SJSA1 (cell line): ENCODE measurements at places on chromosomes 13 and 19. TPM values are rescaled to one million over a fixed set of nuclear protein-coding genes. Genes with fewer than 3 reads are reported as not detected.
A peak's percentile ranks its signal among the peaks of the same experiment; 100 is the strongest.

DNA sequence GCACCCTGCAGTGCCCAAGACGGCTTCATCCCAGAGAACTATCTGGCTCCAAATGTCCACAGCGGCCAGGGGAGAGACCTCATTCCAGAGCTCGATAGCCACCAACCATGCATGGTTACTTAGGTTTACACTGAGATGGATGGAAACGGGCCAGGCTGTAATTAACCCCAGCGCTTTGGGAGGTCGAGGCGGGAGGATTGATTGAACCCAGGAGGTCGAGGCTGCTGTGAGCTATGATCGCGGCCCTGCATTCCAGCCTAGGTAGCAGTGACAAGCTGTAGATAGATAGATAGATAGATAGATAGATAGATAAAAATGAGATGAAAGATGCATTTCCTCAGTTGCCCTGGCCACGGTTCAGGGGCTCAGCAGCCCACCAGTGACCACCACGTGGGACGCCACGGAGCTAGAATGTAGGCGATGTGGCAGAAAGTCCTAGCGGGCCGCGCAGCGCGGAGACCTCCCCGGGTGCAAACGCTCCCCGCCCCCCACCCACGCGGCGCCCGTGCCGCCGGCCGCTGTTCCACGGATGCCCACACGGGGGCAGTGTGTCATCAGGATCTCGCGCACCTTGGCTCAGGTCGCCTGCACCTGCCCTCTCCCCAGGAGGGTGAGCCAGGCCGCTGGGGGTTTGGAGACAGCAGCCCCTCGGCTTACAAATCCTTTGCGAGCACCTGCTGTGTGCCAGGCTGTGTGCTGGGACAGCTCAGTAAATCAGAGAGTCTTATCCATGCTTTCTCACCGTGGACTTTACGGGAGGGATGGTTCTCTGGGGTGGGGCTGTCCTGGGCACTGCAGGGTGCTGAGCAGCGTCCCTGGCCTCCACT lies 13.5 kb upstream of the TLE5 start:
- DNase-seq, result no peak

- no peak for DNase-seq
Observed at GRCh38 chr13:24649688-24650043, 30.5 kb upstream of the ATP12A start.

- DNase-seq, result no peak
Observed at GRCh38 chr13:112095354-112095753, 28.4 kb downstream of the SOX1 start.

DNA sequence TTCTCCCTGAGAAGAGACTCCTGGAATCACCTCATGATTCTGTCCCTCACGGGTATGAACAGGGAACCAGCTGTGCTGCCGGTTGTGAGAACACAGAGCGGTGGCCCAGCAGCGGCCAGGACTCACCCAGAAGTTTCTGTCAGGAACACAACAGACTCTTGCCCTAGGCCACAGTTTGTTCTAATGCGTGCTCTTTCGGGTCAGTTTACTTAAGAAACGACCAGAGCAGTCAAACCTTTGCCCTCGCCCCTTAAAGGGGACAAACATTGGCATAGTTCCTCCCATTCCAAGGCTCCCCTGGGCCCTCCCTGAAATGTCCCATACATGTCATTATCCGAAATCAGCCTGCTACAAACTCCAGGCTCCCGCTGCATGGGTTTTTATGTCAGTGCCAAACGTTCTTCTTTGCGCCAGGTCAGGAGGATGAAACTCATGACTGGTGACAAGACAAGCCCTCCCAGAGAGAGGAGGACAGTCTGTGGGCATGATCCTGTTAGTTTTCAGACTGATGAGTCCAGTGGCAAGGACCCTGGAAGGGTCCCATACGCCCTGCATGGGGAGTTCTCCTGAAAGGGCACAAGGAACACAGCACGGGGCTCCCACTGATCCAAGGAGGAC lies 18.3 kb downstream of the ZIC5 start:
- no peak for DNase-seq

DNA sequence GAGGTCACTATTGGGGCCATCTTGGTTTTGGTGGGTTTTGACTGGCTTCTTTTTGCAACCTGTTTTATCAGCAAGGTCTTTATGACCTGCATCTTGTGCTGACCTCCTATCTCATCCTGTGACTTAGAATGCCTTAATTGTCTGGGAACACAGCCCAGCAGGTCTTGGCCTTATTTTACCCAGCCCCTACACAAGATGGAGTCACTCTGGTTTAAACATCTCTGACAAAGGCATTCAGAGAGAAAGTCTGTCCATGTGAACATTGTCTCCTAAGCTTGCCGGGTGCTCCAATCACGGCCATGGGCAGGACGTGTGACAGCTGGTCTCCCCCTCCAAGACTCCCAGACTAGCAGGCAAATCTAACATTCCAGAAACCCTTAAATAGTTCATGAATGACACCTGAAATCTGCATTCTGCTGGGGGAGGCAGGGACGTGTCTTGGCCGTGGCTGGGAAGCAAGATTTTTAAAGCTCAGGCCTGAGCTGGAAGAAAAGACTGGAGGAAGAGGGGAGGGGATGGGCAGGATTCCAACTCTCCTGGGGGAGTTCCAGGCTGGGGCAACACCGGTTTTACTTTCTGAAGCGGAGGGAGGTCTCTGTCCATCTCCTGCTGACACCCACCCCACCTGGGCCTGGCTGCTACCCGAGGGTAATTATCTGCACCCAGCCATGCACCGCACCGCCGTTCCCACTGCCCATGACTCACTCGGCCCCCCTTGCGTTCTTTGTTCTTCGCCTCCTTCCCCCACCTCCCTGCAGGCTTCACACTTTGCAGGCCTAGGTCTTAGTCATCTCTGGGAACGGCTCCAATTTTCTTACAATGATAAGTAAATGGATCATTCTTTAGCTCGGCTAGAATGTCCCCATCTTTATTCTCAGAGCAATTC lies 11.6 kb upstream of the OR1M1 start:
- peak; percentile 97 for DNase-seq

GRCh38 chr13:107531180-107531579 lies 684.2 kb downstream of the LIG4 start:
- DNase-seq, result no peak

GRCh38 chr19:35379992-35380391 lies 9.1 kb downstream of the GPR42 start:
- DNase-seq, result no peak

DNA sequence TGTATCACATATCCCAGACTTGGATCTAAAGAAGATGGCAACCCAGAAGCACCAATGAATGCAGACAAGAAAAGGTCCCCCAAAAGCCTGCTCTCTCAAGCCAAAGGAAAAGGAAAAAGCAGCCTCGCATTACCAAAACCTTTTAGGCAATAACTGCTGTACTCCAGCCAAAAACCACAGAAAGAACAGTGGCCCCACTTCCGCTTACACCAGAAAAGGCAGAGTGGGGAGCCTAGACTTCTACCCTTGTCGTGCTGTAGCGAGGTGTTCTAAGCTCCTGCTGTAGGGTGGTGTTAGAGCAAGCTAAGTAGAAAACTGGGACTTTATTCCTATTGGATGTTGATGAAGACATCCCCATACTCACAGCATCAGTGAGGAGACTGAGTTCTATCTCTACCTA lies 244.0 kb upstream of the RXFP2 start:
- no peak for DNase-seq

- no peak for DNase-seq
Observed at GRCh38 chr13:31122143-31122542, 39.6 kb downstream of the HSPH1 start.

DNA sequence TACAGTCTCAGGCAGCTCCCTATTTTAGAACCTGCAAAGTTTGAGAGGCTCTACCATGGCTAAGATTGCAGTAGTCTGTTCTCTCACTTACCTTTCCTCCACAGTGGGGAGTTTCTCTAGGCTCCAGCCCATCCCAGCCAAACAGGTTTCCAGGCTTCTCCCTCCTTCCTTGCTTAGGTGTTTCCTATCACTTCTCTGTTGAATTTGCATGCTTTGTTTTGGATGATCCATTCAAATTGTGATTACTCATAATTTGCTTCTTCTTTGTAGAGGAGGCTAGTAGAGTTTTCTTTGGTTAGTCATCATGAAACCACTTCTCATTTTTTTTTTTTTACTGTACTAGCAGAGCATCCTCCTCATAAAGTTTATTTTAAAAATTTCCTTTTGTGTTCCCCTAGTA lies 1242.2 kb upstream of the MIR17HG start:
- DNase-seq, result no peak

- DNase-seq, result no peak
Observed at GRCh38 chr13:33277946-33278345, 7.6 kb downstream of the STARD13 start.

GRCh38 chr13:48874165-48874564 lies 101.5 kb upstream of the FNDC3A start:
- DNase-seq, result no peak

- DNase-seq, result no peak
Observed at GRCh38 chr13:72218966-72219365, 352.0 kb upstream of the DACH1 start.

DNA sequence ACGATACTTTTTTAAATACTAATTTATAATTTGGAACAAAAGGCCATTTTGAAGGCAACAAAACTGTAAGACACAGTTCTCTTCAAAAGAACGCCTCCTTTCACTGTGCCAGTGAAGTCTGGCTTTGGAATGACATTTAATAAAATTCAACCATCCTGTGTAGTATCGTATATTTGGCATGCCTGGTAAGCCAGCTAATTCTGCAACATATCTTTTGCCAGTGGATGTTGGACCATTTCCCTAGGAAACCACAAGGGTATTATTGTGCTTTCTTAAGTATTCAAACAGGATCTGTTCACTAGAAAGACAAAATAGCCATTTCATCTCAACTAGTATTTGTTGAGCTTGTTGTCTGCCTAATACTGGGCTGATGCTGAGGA lies 111.6 kb downstream of the RGCC start:
- DNase-seq, result no peak

- no peak for DNase-seq
Observed at GRCh38 chr13:66264971-66265370, 965.2 kb downstream of the PCDH9 start.

DNA sequence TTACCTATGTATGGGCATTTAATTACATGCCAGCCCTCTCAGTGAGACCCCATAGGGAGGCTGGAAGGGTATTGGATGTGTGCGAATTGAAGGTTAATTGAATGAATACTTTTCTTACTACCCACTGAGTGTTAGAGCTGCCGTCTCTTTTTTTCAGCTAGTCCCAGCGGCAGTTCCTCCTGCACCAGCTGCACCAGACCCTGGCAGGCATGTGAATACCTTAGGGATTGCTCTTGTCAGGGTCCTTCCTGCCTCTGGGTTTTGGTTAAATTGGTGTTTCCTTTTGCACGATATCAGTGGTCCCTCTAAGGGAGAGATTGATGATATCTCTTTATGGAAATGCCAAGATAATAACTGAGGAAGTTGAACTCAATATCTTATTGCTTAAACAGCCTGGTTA lies 9.8 kb upstream of the CXCL17 start:
- DNase-seq, result no peak

- DNase-seq, result peak; percentile 88
Observed at GRCh38 chr19:2575734-2576481, 100.0 kb downstream of the GADD45B start.

DNA sequence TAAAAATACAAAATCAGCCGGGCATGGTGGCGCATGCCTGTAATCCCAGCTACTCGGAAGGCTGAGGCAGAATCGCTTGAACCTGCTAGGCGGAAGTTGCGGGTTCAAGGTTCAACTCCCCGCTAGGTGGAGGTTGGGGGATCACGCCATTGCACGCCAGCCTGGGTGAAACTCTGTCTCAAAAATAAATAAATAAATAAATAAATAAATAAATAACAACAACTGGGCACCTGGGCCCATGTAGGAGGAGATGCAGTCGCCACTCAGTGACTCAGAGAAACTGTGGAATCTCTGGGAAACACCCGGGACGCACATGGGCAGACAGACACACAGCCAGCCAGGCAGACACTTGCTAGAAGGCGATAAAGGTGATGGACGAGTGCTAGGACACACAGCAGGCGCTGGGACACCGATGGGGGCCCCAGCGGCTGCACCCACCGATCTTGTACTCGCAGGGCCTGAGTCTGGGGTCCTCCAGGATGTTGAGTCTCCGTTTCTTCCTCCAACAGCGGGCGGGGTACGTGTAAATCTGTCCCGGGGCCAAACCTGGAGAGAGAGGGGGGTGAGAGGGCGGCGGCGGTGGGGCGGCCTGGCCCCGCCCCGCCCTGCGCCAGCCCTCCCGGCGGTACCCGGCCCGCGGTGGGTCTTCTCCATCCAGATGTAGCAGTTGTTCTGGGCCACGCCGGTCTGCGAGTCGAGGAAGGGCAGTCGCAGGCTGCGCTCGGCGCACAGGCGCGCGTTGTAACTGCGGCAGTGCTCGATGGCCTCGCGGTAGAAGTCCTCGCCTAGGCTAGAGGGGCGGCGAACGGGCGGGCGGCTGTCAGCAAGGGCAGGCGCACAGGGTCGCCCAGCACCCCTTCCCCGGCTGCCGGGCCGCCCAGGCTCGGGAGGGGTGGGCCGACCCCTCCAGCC lies 1.8 kb downstream of the DPF1 start:
- DNase-seq, result no peak

- no peak for DNase-seq
Observed at GRCh38 chr13:106568299-106569003, 514 bp upstream of the ARGLU1 start.

- DNase-seq, result no peak
Observed at GRCh38 chr13:21796066-21796465, 125.2 kb downstream of the FGF9 start.

- no peak for DNase-seq
Observed at GRCh38 chr19:37929355-37929923, 22.4 kb downstream of the SIPA1L3 start.

- DNase-seq, result no peak
Observed at GRCh38 chr13:85729296-85729695, 69.9 kb downstream of the SLITRK6 start.

DNA sequence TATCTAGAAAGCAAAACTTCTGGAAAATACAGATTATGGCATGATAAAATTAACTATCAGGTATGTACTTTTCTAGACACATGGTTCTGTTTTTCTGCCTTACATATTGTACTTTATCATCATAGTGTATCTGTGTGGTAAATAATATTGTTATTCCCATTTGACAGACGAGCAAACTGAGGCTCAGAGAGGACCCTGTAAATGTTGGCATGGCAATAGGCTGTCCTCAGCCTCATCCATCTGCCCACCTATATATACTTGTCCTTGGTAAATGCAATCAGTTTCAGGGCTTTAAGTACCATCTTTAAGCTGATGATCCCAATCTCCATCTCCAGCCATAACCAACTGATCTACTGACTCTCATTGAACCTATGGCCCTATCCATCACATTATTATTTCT lies 178.0 kb downstream of the DCT start:
- no peak for DNase-seq

GRCh38 chr13:102651892-102652291 lies 43.0 kb downstream of the METTL21C start:
- peak; percentile 55 for DNase-seq

PGLYRP2 gene
- total RNA-seq, result not detected in 2 replicates

OR7D4 gene
- total RNA-seq, result not detected in 2 replicates

ZNF793 gene
- 0.05 TPM in 1 of 2 replicates, not detected in the other for total RNA-seq

CGB8 gene
- total RNA-seq, result 0.61 TPM in 1 of 2 replicates, not detected in the other

CLDN10 gene
- total RNA-seq, result not detected in 2 replicates

DKKL1 gene
- total RNA-seq, result 0.13 and 0.75 TPM in 2 replicates

SBK2 gene
- not detected in 2 replicates for total RNA-seq

SSC5D gene
- not detected in 2 replicates for total RNA-seq

ZNF814 gene
- total RNA-seq, result 1.1 and 10.2 TPM in 2 replicates

C19orf85 gene
- total RNA-seq, result not detected in 2 replicates

ZSWIM4 gene
- total RNA-seq, result 1.9 and 2.9 TPM in 2 replicates
